ENCODE measurements at places on chromosomes 1 and 21.

GRCh38 chr1:201774224-201774982 lies 54.6 kb upstream of the IPO9 start:
- no peak for DNase-seq

- DNase-seq: no peak
These were observed 16.4 kb downstream of the TCEANC2 start for GRCh38 chr1:54069791-54070170.

- DNase-seq: no peak
These were observed 211.5 kb downstream of the TRABD2B start for GRCh38 chr1:47785561-47786271.

DNA sequence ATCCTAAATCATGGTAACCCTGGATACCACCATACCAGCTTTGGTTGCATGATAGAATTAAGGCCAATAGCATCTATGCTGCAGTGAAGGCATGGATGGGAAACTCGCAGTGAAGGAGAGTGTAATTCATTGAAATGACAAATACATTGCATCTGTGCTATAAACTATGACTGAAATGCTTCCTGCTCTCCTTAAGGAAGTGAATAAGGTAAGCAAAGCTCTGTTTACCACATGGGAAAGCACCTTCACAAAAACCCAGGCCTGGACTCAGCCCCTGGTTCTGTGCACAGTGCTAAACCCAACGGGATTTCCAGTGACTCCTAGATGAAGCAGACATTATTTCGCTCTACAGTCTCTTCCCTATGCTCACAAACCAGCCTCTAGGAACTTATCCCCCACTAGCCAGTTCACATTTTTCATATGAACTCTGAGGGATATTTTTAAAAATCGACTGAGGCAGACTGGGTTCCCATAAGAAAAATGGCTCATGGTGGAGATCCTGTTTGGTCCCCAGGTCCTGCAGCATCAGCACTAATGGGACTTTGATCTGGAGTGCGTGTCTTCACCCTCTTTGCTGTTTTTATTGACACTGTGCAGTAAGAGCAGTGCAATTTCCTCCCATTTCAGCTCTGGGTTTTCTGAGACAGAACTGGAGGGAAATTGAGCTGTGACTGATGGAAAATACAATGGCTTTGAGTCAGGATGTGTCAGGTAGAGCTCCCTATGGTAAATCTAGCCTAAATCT lies 362.7 kb downstream of the SIPA1L2 start:
- no peak for DNase-seq

GRCh38 chr21:23475281-23476219 lies 2131.7 kb downstream of the MRPL39 start:
- DNase-seq: no peak

DNA sequence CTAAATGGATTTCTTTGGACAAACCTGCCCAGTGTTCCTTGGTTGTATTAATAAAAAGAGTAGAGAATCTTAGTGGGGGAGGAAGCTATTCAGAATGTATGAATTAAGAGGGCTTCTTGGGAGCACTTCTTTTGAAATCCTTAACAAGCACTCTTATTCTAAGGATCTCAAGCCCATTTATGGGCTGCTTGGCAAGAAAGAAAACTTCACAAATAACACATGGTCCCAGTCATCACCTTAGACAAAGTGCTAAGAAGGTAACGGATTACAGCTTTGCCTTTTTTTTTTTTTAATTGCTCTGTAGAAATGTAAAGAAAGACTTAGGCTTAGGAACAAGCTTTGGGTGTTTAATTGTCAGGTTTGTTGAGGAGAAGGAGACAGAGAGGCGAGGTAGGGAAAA lies 76.6 kb upstream of the IPO9 start:
- no peak for DNase-seq

GRCh38 chr1:84353695-84354094 lies 44.6 kb upstream of the DNASE2B start:
- DNase-seq: no peak

GRCh38 chr1:226092965-226093364 lies 30.4 kb downstream of the H3-3A start:
- no peak for DNase-seq

GRCh38 chr21:28669971-28670653 lies 322.6 kb downstream of the LTN1 start:
- no peak for DNase-seq
